ENCODE measurements at places on chromosomes 13 and 19.
A peak's percentile ranks its signal among the peaks of the same experiment; 100 is the strongest.

GRCh38 chr19:1252221-1252820, 3.9 kb downstream of the MIDN start:
- DNase-seq, result peak; percentile 85

GRCh38 chr19:13783565-13784500, 9.6 kb downstream of the C19orf53 start:
- no peak for DNase-seq

DNA sequence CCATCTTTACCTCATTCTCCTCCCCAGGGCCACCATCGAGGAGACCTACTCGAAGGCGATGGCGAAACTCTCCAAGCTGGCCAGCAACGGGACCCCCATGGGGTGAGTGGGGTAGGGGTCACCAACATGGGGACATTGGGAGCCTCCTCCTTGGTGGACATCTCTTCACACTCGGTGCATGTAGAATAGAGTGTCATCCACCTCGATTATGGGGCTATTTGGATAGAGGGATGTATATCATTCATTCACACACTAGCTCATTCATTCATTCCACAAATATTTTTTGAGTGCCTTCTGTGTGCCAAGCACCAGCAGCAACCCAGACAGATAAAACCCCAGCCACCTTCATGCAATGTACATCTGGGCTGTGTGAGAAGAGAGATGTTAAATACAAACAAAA, 13.1 kb downstream of the FCHO1 start:
- DNase-seq, result no peak

GRCh38 chr19:19459073-19459472, 53.6 kb downstream of the GATAD2A start:
- no peak for DNase-seq

- DNase-seq, result no peak
These were observed 111.3 kb upstream of the EDNRB start for GRCh38 chr13:78029901-78030300.

DNA sequence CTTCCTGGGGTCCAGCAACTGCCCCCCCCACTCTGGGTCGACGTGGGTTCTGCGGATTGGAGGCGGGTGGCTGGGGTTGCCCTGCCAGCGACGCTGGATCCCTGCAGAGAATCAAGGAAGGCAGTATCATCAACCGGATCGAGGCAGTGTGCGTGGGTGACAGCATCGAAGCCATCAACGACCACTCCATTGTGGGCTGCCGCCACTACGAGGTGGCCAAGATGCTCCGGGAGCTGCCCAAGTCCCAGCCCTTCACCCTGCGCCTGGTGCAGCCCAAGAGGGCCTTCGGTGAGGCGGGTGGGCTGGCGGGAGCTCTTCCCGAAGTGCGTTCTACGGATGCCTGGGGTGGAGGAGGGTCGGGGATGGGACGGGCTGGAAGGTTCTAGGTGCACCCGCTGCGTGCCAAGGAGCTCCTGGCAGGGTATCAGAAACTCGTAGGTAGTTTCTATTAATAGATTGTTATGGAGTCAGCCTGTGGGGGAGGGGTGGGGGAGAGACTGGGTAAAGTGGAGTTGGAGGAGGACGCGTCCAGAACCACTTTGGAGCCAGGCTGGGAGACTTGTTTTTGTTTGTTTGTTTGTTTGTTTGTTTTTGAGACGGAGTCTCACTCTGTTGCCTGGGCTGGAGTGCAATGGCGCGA, 1.5 kb downstream of the GIPC3 start:
- no peak for DNase-seq

GRCh38 chr19:14203177-14203576, 2.8 kb downstream of the ADGRL1 start:
- DNase-seq, result no peak

- DNase-seq, result no peak
These were observed 128.9 kb upstream of the KLHL1 start for GRCh38 chr13:70237131-70237530.

- no peak for DNase-seq
These were observed 246.2 kb downstream of the FOXO1 start for GRCh38 chr13:40420160-40420740.

DNA sequence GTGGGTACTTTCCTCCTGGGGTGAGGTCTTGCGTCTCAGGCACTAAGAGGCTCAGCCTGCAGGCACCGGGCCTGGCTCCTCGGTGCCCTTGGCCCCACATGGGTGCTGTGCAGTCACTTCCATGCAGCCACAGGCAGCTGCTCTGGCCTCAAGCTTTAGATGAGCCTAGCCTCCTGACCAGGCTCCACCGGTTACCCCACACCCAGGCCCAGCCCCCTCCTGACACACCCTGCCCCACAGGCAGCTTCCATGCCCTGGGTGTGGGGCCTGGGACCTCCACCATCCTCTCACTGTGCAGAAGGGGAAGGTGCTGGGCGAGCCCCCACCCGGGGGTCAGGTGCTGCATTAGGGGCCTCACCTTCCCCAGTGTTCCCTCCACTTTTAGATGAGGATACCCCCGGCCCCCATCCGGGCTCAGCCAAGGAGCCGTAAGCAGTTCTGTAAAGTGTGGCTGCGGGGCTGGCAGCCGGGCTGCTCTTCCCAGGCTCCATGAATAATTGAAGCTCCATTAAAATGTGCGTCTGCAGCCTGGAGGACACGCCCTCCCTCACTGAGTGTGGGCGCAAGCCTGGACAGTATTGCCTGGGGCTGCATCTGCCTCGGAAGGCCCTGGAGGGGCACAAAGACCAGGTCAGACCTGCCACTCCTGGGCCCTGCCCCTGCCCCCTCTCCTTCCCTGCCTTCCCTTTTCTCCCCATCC, 72.5 kb upstream of the KCTD15 start:
- no peak for DNase-seq

GRCh38 chr13:49436890-49437289, 7.0 kb downstream of the CAB39L start:
- no peak for DNase-seq

DNA sequence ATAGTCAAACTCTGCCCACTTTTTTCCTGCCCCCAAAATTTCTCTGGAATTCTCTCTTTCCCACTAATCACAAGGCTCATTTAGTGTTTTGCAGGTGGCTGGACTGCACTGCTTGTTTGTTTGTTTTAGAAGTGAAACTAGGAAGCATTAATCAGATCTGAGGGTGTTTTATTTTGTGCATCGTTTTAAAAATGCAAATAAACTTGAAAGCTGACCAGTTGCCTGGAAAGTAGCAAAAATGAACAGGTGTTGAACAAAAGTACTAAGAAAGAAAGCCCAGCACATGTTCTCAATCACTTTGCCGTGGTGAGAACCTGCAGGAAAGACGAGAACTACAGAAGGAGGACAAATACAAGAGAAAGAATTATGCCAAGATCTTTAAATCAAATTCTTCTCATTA, 365.5 kb downstream of the PCDH9 start:
- DNase-seq, result no peak

GRCh38 chr13:107138486-107138885, 570.5 kb upstream of the ARGLU1 start:
- DNase-seq, result no peak
